Osteocyte (in vitro differentiated cells): ENCODE measurements at places on chromosomes 2 and 18. TPM values are rescaled to one million over a fixed set of nuclear protein-coding genes. Genes with fewer than 3 reads are reported as not detected.

SPATS2L gene
- total RNA-seq = 152 and 155 TPM in 2 replicates

DNA sequence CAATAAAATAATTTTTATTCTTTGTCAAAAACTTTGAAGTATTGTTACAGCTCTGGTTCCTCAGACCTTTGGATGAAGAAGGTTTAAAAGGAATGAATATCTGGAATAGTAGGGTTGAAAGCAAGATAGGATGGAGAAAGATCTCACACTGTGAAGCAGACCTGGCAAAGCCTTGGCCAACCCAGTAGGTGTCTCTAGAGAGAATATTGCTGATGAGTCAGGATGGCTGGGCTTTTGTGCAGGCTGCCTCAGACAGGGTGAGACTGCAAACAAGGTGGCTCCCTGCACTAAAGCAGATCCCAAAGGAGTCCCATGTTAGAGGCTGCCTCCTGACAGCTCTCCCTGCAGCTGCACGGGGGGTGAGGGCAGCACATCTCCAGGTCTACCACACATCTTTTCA is 226.0 kb upstream of the ITGA4 start:
- no peaks in the 10 kb centered on the region for H3K4me1 ChIP-seq
- no peaks in the 10 kb centered on the region for H3K36me3 ChIP-seq
- no peak overlapping the region for H3K27ac ChIP-seq
- H3K27me3 ChIP-seq = no peaks in the 10 kb centered on the region

DNA sequence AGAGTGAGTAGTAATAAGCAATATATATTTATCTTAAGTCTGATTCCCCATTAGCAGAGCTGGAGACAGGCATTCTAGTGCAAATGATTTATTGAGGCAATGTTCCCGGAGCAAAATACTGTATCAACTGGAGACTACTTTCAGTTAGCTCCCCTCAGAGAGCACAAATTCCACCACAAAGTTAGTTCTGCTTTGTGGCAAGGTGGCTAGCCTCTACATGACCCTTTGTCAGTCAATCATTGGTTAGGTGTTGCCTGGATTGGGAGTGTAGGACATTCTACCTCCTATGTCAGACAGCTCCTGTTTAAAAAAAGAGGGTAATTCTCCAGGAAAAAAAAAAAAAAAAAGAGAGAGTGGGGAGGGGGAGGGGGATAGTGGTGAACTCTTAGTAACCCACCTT is 402.2 kb downstream of the NR4A2 start:
- H3K27me3 ChIP-seq = no peaks in the 10 kb centered on the region
- no peak overlapping the region for H3K27ac ChIP-seq
- no peak for DNase-seq
- H3K4me1 ChIP-seq = no peaks in the 10 kb centered on the region

DNA sequence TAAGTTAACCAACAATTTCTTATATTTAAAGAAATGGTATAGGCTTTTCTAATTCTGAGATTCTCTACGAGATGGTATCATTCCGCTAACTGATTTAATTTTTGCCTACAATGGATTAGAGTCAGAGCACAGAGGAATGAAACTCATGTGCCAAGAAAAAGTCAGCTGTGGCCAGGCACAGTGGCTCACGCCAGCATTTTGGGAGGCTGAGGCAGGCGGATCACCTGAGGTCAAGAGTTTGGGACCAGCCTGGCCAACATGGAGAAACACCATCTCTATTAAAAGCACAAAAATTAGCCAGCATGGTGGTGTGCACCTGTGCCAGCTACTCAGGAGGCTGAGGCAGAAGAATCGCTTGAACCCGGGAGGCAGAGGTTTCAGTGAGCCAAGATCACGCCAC is 17.0 kb upstream of the TTN start:
- H3K4me3 ChIP-seq = no peak overlapping the region
- no peaks in the 10 kb centered on the region for H3K4me1 ChIP-seq
- DNase-seq = no peak
- no peak overlapping the region for H3K27ac ChIP-seq
- H3K27me3 ChIP-seq = peaks cover 9% of the 10 kb centered on the region

RGPD3 gene
- not detected in 2 replicates for total RNA-seq

CNTNAP5 gene
- not detected in 2 replicates for total RNA-seq

DNA sequence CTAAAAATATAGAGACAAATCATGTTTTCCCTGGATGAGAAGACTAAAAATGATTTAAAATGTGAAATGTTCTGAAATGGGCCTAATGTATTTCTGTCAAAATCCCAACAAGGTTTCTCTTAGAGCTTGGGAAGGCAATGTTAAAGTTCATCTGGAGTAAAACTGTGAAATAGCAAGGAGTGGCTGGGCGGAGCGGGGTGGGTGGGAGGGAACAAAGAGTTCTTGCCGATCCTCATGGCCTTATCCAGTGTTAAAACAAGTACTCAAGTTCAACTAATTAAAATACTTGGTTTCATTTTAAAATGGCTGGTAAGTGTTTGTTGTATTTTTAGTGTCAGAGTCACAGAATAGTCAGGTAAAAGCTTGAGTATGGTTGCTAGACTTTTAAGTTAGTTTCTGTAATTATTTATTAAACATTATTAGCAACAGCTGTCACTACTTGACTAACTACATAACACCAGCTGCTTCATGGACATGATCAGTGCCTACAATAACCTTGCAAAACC is 87.3 kb downstream of the RTN4 start:
- H3K4me3 ChIP-seq = no peak overlapping the region
- no peak overlapping the region for H3K27ac ChIP-seq
- no peak for DNase-seq

ASB18 gene
- not detected in 2 replicates for total RNA-seq

- no peak overlapping the region for H3K4me3 ChIP-seq
- DNase-seq = no peak
- H3K4me1 ChIP-seq = no peaks in the 10 kb centered on the region
- H3K27ac ChIP-seq = no peak overlapping the region
- H3K27me3 ChIP-seq = no peaks in the 10 kb centered on the region
- H3K36me3 ChIP-seq = peaks cover 45% of the 10 kb centered on the region
Measured at GRCh38 chr2:235810252-235810651, 316.4 kb downstream of the AGAP1 start.

DNA sequence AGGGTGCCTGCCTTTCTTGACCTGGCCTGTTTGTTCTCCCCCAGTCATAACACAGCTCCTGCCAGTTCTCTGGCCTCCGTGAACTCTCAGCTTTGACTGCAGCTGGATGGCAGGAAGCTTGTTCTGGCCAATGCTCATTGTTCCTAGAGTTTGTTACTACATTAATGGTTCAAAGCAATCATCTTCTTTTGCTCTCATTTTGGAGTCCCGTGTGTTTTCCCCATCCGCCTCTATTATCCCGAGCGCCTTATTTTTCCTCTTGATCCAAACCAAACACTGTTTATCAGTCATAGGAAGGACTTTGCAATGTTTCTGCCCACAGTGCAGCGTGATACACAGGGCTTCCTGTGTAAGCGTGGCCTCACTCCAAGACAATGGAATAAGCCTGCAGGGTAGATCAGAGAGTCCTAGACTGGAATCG is 184.3 kb upstream of the APCDD1 start:
- peak overlapping the region; percentile 8 for H3K27ac ChIP-seq
- H3K27me3 ChIP-seq = peaks cover 14% of the 10 kb centered on the region
- peaks cover 7% of the 10 kb centered on the region for H3K4me1 ChIP-seq
- no peaks in the 10 kb centered on the region for H3K36me3 ChIP-seq
- H3K4me3 ChIP-seq = no peak overlapping the region

DNA sequence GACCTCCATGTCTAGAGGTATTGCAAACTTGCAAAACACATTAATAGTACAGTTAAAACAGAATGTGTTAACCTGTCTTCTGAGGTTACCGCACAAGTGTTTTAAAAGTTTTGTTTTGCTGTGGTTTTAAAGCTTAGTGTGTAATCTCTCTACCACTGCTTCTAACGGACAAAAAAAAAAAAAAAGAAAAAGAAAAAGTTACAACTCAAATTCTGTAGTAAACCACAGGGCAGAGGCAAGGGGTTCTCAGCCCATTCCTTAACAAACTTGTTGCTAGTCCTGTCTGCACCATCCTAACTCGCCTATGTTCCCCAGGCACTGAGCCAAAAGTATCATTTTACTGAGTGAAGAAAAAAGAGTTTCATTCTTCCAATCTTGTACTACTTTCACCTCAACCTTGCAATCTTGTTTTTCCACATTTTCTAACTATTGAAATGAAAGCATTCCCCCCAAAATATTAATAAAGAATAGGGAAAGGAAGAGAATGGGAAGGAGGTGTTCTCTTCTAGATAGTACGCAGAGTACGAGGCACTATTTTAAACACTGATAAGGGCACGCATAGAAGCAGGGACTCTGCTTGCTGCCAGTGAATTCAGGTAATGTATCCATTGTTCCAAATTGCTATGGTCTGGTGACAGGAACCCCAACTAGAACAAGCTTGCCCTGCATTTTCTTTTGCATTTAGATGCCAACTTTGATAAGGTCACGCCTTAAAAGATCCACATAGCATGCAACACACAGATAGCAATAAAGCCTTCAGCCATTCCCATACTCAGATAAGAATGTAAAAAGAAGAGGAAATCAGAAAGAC is 47.1 kb downstream of the IKZF2 start:
- peak overlapping the region; percentile 37 for H3K27ac ChIP-seq
- no peak for DNase-seq
- H3K36me3 ChIP-seq = peaks cover 1% of the 10 kb centered on the region
- H3K4me1 ChIP-seq = peaks cover 23% of the 10 kb centered on the region
- H3K27me3 ChIP-seq = no peaks in the 10 kb centered on the region
- no peak overlapping the region for H3K4me3 ChIP-seq

- peaks cover 6% of the 10 kb centered on the region for H3K4me1 ChIP-seq
- H3K27me3 ChIP-seq = no peaks in the 10 kb centered on the region
- H3K36me3 ChIP-seq = peaks cover 64% of the 10 kb centered on the region
Measured at GRCh38 chr2:86044045-86044444, 61.6 kb downstream of the POLR1A start.

DNA sequence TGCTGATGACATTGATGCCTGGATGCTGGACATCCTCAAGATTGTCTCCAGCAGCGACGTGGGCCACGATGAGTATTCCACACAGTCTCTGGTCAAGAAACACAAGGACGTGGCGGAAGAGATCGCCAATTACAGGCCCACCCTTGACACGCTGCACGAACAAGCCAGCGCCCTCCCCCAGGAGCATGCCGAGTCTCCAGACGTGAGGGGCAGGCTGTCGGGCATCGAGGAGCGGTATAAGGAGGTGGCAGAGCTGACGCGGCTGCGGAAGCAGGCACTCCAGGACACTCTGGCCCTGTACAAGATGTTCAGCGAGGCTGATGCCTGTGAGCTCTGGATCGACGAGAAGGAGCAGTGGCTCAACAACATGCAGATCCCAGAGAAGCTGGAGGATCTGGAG is 94.1 kb upstream of the EML6 start:
- no peaks in the 10 kb centered on the region for H3K27me3 ChIP-seq
- H3K27ac ChIP-seq = no peak overlapping the region
- peaks cover 68% of the 10 kb centered on the region for H3K36me3 ChIP-seq
- peaks cover 21% of the 10 kb centered on the region for H3K4me1 ChIP-seq

- H3K4me3 ChIP-seq = no peak overlapping the region
- no peaks in the 10 kb centered on the region for H3K27me3 ChIP-seq
- no peaks in the 10 kb centered on the region for H3K36me3 ChIP-seq
- DNase-seq = no peak
- no peak overlapping the region for H3K27ac ChIP-seq
Measured at GRCh38 chr2:103991591-103991990, 862.3 kb upstream of the POU3F3 start.

GRCh38 chr18:66813138-66813537 is 209.2 kb upstream of the CDH19 start:
- H3K27ac ChIP-seq = no peak overlapping the region
- no peak for DNase-seq
- H3K27me3 ChIP-seq = peaks cover 11% of the 10 kb centered on the region
- no peak overlapping the region for H3K4me3 ChIP-seq

- peaks cover 28% of the 10 kb centered on the region for H3K27me3 ChIP-seq
- no peaks in the 10 kb centered on the region for H3K36me3 ChIP-seq
Measured at GRCh38 chr18:13616041-13616440, 110.3 kb downstream of the FAM210A start.

DNA sequence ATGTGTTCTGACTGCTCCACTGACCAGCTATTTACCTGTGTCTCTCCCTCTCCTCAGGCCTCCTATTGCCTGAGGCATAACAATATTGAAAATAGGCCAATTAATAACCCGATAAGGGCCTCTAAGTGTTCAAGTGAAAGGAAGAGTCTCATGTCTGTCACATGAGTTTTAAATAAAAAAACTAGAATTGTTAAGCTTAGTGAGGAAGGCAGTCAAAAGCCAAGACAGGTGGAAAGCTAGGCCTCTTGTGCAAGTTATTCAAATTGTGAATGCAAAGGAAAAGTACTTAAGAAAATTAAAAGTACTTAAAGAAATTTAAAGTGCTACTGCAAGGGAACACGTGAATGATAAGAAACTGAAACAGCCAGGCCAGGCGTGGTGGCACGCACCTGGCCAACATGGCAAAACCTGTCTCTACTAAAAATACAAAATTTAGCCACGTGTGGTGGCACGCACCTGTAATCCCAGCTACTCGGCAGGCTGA is 44.9 kb upstream of the TAF4B start:
- H3K4me1 ChIP-seq = no peaks in the 10 kb centered on the region
- no peaks in the 10 kb centered on the region for H3K36me3 ChIP-seq
- H3K27ac ChIP-seq = no peak overlapping the region
- no peaks in the 10 kb centered on the region for H3K27me3 ChIP-seq
- H3K4me3 ChIP-seq = no peak overlapping the region

DNA sequence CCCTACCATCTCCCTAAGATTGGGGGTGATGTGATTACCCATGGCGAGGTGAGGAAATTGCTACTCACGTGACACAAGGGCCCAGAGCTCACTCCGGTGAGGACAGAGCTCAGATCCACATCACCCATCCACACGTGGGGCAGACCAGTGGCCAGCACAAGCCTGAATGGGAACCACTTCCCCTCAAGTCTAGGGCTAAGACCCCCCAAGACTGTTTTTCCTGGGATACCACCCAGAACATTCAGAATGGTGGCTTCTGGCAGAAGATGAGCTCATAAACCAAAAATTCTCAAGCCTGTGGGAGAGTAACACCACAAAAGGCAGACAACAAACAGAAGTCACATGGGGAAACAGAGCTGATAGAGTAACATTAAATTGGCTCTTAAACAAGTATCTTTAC is 321.4 kb downstream of the ALK start:
- no peaks in the 10 kb centered on the region for H3K27me3 ChIP-seq
- H3K27ac ChIP-seq = no peak overlapping the region
- H3K4me1 ChIP-seq = no peaks in the 10 kb centered on the region
- no peaks in the 10 kb centered on the region for H3K36me3 ChIP-seq
- DNase-seq = no peak

GRCh38 chr2:195168369-195168768 is 488.7 kb upstream of the SLC39A10 start:
- no peaks in the 10 kb centered on the region for H3K4me1 ChIP-seq
- no peaks in the 10 kb centered on the region for H3K36me3 ChIP-seq
- no peak overlapping the region for H3K4me3 ChIP-seq
- H3K27ac ChIP-seq = no peak overlapping the region
- H3K27me3 ChIP-seq = no peaks in the 10 kb centered on the region

DNA sequence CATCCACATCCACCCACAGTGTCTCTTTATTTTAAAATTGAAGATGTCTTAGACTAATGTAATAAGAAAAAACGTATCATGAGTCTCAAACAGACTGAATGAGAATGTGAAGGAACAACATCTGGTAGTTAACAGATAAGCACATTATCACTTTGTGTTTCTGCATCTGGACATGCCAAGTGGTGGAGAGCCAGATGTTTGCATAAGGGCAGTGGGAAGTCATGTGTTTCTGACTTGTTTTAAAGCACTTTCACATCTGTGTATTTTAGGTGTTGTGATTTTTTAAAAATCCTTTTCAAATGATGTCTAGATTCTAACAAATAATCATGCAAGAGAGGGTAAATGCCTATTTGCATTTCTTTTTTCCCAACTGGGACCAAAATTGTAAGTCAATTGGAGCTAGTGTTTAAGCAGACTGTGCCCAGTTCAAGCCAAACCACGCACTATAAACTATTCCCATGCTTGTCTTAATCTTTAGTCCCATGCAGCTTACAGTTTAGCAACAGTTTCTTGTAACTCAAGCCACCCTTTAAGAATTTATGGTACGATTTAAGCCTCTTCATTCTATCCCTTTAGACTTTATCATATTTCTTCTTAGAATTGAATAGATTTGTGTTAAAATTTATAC is 272.7 kb upstream of the DOK6 start:
- H3K4me1 ChIP-seq = no peaks in the 10 kb centered on the region
- no peak overlapping the region for H3K27ac ChIP-seq
- H3K36me3 ChIP-seq = no peaks in the 10 kb centered on the region
- DNase-seq = no peak
